Left ventricle myocardium superior (tissue), 1 donor: ENCODE measurements at places on chromosomes 5 and 9. TPM values are rescaled to one million over a fixed set of nuclear protein-coding genes. Genes with fewer than 3 reads are reported as not detected.

The LCN9 gene
- not detected for total RNA-seq

The ADAMTS13 gene
- total RNA-seq: 3.1 TPM

The THOC3 gene
- total RNA-seq: 8.6 TPM

The GRXCR2 gene
- 3.8 TPM for total RNA-seq

The GDNF gene
- 0.20 TPM for total RNA-seq

The FRMPD1 gene
- 1.8 TPM for total RNA-seq

DNA sequence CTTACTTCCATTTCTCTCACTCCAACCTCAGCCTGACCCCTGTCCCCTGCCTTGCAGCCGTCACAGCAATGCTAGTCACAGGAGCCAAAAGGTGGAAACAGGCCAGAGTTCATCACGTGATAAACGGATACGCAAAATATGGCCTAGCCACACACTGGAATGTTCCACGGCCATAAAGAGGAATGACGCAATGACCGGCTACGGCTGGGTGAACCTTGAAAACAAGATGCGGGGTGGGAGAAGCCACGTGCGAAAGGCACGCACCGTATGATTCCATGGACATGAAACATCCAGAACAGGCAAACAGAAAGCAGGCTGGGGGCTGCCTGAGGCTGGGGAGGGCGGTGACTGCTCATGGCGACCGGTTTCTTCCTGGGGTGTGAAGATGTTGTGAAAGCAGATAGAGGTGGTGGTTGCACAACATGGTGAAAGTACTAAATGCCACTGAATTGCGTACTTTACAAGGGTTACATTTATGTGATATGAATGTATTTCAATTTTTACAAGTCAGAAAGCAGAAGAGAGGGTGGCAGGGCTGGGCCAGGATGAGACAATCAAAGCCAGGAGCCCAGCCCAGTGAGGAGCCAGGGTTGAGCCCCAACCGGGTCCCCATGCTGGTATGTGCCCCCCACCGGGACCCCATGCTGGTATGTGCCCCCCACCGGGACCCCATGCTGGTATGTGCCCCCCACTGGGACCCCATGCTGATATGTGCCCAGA is 117.8 kb upstream of the SARDH start:
- DNase-seq: no peak

- DNase-seq: no peak
Measured at GRCh38 chr9:99269416-99269815, 47.3 kb downstream of the SEC61B start.

- no peak for DNase-seq
Measured at GRCh38 chr5:170109059-170110031, 3.6 kb downstream of the FOXI1 start.

DNA sequence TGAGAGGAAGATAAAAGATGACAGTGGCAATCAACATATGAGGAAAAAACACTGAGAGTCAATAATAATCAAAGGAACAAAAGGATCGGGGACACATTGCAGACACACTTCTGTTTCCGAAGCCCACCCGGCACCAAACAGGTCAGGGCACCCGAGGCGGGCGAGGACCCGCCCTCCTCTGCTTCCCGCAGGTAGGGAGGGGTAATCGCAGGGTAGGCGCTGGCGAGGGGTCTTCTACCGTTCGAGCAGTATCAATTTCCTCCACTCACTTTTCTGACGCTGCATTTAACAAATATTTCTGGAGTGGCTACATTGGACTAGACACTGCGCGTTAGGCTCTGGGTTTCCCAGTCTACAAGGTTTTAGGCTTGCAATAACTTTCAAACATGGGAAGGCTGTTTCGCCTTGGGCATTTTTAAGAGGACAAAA is 1.3 kb downstream of the TXN start:
- no peak for DNase-seq

DNA sequence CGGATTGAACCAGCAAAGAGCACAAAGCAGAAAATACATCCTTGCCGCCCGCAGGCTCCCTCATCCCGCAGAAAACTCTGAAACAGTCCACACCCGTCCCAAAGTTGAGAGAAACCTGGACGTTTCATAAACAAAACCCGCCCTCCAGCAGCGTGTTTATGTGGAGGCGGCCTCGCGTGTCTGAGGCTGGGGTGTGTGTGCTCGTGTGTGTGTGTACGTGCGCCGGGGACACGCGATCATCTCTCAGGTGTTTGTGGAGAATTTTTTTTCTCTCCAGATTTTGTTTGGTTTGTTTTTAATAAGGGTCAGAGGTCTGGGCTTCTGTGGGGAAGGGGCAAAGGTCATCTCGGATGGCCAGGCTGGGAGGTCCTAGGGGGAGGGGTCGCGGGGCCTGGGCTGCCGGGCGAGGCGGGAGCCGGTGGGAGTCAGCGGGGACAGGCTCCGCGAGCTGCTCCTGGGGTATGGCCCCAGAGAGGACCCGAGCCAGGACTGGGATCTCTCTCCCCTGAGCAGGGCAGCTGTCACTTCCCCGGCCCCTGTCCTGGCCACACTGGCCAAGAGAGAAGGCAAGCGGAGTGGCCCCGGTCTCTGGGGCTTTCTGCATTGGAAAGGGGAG is 206.4 kb downstream of the C9orf50 start:
- DNase-seq: peak; percentile 58

GRCh38 chr9:75161116-75161857 is 73.0 kb downstream of the OSTF1 start:
- no peak for DNase-seq

GRCh38 chr5:111017731-111018130 is 53.8 kb upstream of the TSLP start:
- DNase-seq: no peak

DNA sequence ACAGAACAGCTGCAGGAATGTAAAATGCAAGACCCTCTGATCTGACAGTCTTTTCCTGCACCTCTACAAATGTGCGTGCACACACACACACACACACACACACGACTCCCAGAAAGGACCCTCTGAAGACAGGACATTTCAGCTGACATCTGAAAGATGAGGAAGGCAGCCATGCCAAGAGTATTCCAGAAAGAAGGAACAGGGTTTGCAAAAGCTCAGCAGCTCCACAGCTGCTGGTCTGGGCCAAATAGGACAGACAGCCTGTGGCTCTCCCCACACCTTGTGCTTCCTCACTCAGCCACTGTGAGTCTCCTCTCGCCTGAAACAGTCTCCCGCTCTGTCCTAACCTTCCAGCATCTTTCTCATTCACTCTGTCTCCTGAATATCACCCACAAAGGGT is 189.0 kb downstream of the PALM2AKAP2 start:
- DNase-seq: no peak

GRCh38 chr5:97788369-97788768 is 605.3 kb upstream of the RIOK2 start:
- DNase-seq: no peak

DNA sequence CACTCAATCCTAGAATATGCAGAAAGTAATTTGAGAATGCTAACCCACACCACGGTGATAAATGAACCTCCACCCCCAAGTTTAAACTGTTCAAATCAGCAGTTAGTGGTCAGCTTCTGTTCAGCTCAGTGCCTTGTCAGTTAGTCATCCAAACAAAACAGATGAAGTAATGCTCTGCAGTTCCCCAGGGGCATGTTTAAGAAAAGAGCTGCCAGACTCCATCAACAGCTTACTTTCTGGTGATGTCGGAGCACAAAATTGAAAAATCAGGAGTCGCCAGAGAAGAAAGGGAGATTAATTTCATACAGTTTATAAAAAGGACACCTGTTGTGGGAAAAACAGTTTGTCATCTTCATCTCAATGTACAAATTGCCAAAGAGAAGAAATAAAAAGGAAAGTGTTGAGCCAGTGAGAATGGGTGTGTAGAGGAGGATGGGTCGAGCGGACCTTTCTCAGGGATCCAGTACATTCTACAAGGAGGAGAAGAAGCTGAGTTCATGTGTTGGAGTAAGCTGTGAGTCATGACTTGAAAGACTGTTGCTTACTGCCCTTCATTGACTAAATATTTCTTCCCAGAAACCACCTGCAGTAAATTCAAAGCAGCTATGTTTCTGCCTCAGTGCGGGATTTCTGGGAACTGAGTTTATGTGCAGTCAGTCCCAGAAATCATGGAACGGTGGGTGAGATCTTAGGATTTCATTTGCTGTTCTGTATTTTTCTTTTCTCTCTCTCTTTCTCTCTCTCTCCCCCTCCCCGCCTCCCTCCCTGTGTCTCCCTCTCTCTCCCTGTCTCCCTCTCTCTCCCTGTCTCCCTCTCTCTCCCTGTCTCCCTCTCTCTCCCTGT is 13.7 kb downstream of the TRIO start:
- no peak for DNase-seq

GRCh38 chr5:158414780-158415179 is 555.8 kb upstream of the CLINT1 start:
- DNase-seq: no peak
